ENCODE measurements at places on chromosomes 16 and 17. TPM values are rescaled to one million over a fixed set of nuclear protein-coding genes. Genes with fewer than 3 reads are reported as not detected.

DNA sequence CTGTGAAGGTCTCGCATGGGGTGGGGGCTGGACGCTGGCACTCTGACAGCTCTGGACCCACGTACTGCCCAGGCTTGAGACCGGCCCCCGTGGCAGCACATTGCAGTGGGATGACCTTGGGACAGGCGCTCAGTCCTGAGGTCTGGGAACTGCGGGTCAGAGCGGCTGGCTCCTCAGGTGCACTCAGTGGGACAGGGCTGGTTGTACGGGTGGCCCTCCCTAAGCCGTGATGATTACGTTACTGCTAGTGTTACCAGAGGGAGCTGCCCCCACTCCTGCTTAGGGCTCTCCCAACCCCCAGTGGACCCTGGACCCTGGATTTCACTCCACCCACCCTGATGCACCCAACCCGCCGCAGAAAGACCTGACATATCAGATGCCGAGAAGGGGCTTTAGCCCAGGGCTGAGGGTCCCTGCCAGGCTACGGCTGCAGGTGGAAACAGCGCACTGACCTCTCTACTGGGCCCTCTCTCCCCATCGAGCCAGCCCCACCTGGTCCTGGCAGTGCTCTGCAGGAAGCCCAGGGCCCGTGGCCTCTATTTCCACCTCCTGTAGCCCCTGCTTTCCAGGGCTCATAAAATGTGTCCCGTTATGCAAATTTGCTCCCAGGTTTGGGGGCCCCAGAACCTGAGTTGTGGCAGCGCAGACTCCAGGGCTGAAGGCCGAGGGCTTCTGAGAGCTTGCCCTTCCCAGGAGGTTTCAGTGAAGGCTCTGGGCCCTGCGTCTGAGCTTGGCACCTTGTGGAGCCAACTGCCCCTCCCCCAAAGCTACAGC, 77.2 kb downstream of the RTN4RL1 start:
- DNase-seq: no peak

KRT28 gene
- total RNA-seq: not detected

C17orf100 gene
- total RNA-seq: not detected

CD68 gene
- total RNA-seq: 16.2 TPM
